ENCODE measurements at places on chromosomes 3 and 15.

GRCh38 chr15:43361313-43361903, 9.4 kb downstream of the ZSCAN29 start:
- no peak for DNase-seq

- no peak for DNase-seq
Observed at GRCh38 chr15:56798639-56799038, 65.3 kb upstream of the ZNF280D start.

DNA sequence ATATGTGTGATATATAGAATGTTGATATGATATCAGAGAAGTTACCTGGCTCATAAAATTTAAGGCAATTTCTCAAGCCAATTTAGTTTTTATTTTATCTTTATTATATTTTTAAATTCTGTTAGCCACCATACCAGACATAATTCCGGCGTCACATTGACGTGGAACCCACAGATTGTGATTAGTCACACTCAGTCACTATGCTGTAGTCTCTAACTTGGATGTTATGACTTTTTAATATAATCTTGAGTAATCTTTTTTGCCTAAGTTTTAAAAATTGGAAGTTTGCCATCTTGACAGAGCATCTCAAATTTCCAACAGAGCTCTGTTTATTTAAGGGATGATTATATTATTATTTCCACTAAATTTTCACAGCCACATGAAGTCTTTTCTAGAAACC, 9.7 kb upstream of the DCLK3 start:
- no peak for DNase-seq

GRCh38 chr3:159146856-159147435, 345.1 kb downstream of the MFSD1 start:
- no peak for DNase-seq

- DNase-seq, result no peak
Observed at GRCh38 chr3:177836671-177837070, 639.4 kb upstream of the TBL1XR1 start.

GRCh38 chr3:103218793-103219192, 784.0 kb downstream of the ZPLD1 start:
- no peak for DNase-seq

DNA sequence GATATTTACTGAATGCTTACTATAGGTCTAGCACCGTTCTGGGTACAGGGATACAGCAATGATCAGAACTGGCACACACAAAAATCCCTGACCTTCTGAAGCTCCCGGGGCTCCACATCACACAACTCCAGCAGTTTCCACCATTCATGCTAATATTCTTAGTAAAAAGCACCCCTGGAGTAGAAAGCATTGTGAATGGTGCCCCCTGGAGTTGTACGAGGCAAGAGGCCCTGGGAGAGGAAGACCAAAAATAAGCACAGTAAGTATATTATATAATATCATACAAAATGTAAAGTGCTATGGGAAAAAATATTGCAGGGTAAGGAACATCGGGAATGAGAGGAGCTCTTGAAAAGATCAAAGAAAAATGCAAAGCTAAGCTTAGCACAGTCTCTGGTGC, 790 bp upstream of the SRGAP3 start:
- no peak for DNase-seq

- no peak for DNase-seq
Observed at GRCh38 chr3:64179249-64179648, 46.0 kb downstream of the PRICKLE2 start.

GRCh38 chr3:162132981-162133380, 636.4 kb downstream of the OTOL1 start:
- no peak for DNase-seq

- no peak for DNase-seq
Observed at GRCh38 chr15:63582179-63582578, 15.0 kb upstream of the FBXL22 start.

GRCh38 chr15:101488300-101489164, 975 bp downstream of the PCSK6 start:
- no peak for DNase-seq

DNA sequence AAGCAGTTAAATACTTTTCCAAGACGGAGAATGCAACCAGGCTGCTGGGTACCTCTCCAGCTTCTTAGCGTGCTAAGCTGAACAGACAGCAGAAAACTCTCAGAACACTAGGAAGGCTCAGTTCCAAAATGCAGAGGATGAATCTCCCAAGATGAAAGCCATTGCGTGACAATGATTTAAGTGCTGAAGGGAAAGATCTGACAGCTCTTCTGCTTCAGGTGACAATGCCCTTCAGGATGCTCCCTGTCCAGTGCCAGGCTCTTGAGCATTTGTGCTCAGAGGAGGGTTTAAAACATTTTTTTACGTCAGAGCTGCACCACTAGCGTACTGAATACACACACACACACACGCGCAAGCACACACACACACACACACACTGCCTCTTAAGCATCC, 26.3 kb downstream of the ARHGEF3 start:
- no peak for DNase-seq

DNA sequence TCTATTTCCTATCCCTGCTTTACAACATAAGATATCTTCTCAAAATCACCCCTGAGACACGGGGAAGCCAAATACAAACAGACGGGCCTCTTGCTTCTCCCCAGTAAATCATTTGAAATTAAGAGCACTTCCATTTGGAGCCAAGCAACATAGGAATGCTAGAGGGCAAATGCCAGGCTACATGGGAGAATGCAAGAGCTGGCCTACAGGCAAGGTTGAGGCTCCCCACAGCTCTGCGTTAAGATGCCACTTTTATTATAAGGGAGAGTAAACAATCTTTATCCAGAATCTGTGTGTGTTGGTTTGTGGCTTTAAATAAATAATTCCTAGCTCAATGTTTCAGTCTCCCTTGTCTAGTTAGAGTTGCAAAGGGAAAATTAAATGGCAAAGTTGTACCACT, 305.1 kb upstream of the KCNH8 start:
- DNase-seq, result no peak

DNA sequence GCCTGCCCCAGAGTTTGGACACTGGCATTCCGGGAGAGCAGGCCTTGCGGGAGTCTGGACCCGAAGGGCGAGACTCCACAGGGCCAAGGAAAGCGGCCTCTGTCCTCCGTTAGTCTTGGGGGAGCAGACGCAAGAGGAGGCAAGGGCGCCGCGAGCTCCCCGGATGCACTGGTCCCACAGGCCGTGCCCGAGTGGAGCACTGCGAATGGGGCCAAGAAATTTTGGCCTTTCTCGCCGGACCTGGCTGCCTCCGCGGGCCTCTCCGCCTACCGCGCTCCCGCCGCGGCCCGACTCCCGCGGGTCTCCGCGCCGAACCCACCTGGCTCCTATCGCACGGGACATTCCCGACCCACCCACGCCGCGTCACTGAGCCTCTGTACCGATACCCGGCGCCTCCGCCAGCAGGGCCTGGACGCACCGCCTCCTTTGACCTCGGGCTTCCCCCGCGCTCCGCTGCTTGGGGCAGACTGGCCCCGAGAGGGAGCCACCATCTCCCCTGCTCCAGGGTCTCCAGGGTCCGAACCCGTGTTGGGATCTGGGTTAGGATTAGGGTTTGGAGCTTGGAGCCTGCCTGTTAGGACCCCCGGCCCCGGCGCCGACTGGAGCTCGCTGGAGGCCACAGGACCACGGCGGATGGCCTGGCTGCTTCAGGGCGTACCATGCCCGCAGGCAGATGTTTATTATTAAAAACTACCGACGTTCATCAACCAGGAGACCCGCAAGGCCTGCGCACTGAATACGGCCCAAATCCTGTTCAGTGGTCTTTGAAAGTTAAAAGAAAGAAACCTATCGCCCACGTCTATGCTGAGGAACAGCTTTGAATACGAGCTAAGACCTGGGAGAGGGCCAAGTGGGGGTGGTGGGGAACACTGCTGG, 11.7 kb downstream of the SHOX2 start:
- DNase-seq, result peak; percentile 63

DNA sequence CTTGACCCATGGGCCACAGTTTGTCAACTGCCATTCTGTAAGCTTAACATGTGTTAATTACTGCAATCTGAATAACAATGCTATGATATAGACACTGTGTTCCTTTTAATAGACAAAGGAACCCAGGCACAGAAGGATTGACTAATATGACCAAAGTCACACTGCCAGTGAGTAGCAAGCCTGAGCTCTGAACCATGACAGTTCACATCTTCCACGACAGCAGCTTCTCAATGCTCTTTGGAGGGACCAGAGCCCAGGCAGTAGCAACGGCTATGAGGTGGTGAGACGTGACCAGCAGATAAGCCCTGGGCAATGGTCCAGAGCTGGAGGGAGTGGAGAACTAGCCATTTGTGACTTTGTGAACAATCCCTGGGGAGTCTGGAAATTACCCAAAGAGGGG, 19.4 kb downstream of the CA12 start:
- DNase-seq, result no peak

- DNase-seq, result no peak
Observed at GRCh38 chr3:44902628-44903027, 28.2 kb downstream of the TGM4 start.

DNA sequence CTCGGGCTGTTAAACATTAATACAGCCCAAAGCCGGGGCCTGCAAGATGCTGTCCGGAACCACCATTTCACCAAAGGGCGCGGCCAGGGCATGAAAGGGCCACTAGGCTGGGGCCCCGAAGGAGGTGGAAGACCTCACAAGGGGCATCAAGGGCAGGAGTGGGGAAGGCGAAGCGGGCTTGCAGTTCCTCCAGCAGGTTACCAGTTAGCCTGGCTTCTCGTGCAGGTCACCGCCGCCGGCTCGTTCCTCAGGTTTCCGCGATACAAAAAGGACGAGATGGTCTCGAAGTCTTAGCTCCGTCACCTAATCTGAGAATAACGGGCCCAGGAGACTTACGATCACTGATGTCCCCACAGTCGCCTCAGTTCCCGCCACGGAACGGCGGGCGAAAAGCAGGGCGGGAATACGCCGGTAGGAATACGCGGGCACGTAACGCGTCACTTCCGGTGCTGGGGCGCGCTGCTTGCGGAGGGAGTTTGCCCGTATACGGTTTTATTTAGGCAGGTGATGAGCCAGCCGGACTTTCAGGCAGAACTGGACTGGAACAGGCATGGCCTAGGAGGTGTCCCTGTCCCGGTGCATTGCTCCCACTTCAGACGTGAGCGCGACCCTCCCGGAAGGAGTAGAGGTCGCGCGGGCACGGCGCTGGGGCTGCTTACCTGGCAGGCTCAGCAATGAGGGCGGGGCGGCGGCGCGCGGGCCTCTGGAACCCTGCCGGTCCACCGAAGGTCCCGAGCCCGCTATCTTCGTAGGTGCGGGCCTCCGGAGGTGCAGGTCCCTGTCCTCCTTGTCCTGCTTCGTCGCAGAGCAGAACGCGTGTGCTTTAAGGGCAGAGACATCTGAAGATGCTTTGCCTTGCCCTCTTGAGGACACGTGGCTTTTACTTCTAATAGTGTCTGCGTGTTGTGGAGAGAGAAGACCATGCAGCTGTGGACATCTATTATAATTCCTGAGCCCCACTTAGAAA, at the start of gene RFC4:
Gene RFC4, minus strand, starts transcription at position 394 of the 967 bp plus-strand sequence. CDS start 1,769 bp downstream, outside the sequence.
- DNase-seq, result peak; percentile 86

GRCh38 chr3:139935016-139935865, at the start of gene CLSTN2:
Gene CLSTN2, plus strand, starts transcription at chr3:139935185.
- DNase-seq, result peak; percentile 89

DNA sequence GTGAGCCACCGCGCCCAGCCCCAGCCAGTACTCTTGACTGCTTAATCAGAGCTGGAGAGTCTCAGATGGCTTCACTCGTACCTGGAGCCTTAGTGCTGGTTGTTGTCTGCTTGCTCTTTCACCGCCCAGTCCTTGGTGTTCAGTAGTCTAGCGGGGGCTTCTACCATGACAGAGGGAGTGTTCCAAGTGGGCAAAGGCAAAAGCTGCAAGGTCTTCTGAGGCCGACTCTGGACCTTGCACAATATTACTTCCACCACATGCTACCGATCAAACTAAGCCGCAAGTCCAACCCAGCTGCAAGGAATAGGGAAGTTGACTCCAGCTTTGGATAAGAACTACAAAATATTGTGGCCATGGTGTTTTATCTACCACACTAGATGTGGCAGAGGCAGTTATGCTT, 6.6 kb downstream of the PARL start:
- no peak for DNase-seq

- DNase-seq, result no peak
Observed at GRCh38 chr15:59317211-59317610, 55.5 kb downstream of the MYO1E start.

DNA sequence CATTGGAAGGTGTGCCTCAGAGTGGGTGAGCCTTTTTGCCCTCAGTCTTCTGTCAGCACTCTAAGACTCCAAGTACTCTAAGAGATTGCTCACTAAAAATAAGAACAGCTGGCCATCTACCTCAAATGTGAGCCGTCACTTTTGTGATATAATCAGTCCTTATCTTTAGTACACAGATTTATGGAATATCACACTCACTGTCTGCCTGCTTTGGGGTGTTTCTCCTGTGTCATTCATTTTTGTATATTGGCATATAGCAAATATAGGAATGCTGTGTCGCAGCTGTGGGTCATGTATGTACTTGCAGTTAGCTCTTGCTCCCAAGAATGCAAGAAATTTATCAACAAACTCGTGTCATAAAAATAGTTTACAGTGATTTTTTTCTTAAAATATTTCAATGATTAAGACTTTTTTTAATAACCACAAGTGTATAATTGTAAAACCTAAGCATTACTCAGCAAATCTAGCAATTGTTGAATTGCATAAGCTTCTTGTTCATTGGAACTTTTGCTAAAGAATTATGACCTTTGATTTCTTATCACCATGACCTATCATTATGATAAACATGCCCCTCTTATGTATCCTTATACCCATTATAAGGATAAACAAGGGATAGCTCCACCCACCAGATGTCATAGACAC, 18.8 kb downstream of the SETD5 start:
- no peak for DNase-seq

DNA sequence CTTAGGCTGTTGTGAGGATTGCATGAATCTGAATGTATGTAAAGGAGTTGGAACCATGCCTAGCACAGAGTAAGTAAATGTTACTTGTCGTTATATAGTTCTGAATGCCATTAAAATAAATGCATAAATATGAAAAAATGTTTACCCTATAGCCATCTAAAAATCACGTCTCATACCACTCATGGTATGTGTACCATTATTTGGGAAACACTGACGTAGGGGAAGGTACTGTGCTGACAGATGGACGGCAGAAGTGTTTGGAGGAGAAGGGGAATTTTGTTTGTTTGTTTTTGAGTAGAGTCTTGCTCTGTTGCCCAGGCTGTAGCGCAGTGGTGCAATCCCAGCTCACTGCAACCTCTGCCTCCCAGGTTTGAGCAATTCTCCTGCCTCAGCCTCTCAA, 30.5 kb upstream of the PDZRN3 start:
- DNase-seq, result no peak

GRCh38 chr3:63477494-63478129, 174.9 kb upstream of the SNTN start:
- no peak for DNase-seq

DNA sequence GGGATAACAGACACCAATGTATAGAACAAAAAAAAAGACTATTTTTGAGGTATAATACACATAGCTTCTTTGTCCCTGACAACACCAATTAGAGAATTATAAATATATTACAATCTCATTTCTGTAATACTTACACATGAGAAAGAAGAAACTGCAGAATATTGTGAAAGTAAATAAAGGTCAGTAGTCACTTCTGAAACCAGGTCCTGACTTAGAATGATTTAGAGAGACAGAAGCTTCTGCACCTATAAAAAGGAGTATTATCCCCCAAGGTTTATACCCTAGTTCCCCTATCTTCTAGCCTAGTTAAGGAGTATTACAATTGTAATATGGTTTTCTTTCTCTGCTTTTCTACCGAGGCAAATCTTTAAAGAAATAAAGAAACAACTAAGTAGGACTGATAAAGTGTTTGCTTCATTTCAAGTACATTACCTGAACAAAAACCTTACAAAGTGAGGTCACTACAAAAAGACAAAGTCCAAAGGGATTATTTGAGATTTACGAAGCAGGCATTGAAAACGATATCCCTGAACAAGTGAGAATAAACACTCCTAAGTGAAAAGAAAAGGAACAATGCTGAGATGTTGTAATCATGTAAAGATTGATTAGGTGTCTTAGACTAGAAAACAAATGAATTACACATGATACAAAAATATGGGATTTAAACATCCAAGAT, 103.0 kb downstream of the GBE1 start:
- no peak for DNase-seq
